Suppressor macrophage (primary cell): ENCODE measurements at places on chromosomes 3 and 15.

DNA sequence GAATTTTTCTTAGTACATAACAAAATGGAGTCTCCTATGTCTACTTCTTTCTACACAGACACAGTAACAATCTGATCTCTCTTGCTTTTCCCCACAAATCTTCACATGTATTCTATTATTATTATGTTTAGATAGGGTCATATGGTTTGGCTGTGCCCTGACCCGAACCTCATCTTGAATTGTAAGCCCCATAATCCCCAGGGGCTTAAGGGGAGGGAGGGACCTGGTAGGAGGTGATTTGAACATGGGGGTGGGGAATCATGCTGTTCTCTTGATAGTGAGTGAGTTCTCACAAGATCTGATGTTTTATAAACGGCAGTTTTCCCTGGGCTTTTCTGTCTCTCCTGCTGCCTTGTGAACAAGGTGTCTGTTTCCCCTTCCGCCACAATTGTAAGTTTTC lies 86.7 kb upstream of the SELENOK start:
- DNase-seq = no peak

GRCh38 chr15:101647251-101647650 lies 4.9 kb downstream of the TM2D3 start:
- DNase-seq = no peak

GRCh38 chr3:125125821-125126245 lies 70.0 kb upstream of the HEG1 start:
- no peak for DNase-seq

DNA sequence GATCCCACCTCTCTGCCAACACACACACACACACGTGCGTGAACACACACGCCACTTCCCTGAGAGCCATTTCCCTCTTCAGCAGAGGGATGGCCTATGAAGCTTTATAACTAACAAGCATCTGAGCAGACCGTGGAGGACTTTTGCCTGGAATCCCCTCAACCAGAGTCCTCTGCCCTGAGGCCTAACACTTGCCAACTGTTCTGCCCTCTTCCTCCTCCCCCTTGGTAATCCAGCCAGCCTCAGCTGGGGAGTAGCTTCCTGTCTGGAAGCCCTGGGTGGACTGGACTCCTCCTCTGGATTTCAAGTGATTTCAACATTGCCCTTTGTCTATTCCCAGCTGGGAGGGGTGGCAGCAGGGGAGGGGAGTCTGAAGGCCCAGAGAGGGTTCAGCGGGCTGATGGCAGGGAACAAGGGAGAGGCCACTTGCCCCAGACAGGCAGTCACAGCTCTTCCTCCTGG lies 68.4 kb upstream of the HACD2 start:
- DNase-seq = no peak

- no peak for DNase-seq
Observed at GRCh38 chr15:97838606-97839210, 121.8 kb upstream of the ARRDC4 start.

- no peak for DNase-seq
Observed at GRCh38 chr3:104461431-104461830, 905.3 kb upstream of the ALCAM start.

DNA sequence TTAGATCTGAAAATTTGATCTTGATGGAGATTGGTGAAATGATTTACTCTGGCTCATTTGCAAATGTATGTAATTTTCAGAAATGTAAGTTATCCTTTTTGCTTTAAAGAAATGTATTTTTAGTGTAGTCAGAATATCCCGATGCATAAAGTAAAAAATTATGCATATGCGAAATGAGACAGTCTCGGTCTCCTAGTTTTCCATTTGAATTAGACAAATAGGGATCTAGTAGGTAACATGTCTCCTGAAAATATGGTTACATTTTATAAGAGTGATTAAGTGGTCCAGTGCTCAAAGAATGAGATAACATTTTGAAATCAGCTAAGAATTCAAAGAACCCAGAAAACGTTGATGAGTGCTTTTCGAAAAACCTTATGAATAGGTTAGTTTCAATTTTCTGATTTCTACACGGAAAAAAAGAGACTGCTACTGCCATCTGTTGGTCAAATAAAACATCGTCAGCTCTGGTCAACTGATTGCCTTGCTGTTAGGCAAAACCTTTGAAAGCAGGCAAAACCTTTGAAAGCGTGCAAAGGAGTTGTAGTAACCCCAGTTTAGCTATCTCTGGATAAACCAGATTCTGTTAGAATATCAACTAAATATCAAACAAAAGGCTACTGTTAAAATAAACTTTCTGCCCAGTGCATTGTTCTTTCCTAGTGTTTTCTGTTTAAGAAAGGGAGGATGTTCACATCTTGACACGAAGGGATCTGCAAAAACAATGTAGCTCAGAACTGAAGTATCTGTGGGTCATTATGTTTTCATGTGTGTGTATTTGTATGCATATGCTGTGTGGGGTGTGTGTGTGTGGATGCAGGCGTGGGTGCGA lies 59.3 kb upstream of the CHMP2B start:
- DNase-seq = peak; percentile 58

DNA sequence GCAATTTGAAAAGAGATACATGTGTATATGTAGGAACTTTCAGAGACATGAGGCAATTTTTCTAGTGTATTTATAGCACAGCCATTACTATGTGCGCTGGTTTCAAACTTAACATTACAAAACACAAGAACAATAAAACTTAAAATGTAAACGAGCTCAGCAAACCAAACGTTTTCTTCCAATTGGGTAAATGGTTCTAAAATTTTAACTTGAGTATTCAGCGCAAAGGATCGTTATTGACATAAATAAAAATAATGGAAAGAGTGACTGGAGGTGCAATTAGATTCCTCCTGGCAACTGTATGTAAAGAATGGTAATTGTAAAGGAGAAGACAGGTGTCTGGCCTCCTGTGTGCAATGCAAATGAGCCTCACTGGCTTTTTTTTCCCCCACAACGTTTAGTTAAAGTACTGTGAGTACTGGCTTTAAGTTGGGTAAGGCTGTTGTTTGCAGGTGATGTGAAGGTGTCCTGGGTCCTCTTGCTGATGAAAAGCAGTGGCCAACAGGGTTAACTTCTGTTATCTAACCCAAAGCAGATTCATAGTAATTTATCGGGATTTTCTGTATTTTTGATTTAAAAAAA lies 14.1 kb upstream of the GADL1 start:
- no peak for DNase-seq

DNA sequence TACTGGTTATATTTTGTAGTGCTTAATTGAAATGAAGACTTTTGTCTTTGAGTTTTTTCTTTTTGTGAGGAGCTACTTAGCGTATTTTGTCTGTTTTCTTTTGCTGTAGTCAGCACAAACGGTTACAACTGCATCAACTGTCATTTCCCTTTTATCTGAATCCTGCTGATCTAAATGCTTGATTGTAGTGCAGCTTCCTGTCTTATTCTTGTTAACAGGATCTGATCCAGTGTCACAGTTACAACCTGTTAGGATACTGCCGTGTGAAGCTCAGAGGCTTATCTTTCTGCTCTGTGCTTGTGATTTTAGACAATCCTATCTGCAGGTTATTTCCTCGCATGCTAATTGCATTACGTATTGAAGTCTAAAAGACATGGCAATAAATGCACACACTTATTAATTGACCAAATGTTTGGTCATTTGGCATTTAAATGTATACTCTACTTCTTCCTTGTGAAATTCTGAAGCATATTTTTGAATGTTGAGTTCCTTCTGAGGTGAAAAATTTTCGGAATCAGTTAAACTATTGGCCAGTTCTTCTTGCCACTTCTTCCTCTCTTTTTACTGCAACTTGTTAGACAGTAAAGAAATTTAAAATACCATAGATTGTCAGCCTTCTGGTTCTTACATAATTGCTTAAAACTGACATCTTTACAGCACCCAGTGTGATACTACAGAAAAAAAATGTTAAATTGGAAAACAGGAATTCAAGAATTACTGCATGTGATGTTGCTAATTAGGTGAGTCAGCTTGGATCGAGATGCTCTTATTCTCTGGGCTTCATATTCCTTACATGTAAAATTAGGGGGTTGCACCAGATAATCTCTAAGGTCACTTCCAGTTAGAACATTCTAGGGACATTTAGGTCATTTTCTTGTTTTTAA lies 168.2 kb downstream of the MBNL1 start:
- DNase-seq = no peak

- no peak for DNase-seq
Observed at GRCh38 chr3:10290481-10291176, 2.1 kb downstream of the GHRL start.

- DNase-seq = no peak
Observed at GRCh38 chr3:13072600-13073325, 466 bp downstream of the IQSEC1 start.

- DNase-seq = no peak
Observed at GRCh38 chr3:186760141-186760833, 23.1 kb upstream of the EIF4A2 start.

DNA sequence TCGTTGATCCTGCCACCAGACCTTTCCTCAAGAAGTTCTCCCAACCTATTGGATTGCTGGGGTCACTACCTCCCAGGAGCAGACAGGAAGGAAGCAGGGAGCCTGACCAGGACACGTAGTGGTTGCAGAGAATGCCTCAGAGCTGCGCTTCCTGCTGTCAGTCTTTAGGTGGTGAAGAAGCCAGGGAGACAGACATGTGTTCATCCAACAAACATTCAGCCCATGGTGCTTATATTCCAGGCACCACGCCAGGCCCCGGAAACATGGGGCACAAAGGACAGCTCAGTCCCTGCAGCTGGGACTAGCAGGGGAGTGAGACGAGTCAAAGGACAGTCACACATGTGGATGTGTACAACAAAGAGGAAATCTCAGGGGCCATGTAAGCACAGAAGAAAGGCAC lies 26.0 kb upstream of the CORO2B start:
- no peak for DNase-seq
